ENCODE measurements at places on chromosomes 2 and 18.

DNA sequence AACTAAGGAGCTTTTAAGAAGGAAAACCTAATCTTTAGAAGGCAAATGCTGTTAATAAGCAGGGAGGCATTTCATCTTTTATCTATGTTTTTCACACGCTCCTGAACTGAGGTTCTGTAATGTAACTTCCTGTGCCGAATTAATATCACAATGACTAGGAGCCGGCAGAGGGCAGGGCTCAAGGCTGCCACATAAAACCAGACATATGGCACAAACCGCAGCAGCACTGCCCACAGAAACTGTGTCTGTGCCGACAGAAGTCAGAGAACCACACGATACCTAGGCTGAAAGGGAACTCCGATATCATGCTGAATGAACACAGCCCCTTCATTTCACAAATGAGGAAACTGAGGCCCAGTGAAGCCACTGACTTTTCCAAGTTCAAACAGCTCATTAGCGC is 112.1 kb downstream of the EIPR1 start:
- DNase-seq = no peak

DNA sequence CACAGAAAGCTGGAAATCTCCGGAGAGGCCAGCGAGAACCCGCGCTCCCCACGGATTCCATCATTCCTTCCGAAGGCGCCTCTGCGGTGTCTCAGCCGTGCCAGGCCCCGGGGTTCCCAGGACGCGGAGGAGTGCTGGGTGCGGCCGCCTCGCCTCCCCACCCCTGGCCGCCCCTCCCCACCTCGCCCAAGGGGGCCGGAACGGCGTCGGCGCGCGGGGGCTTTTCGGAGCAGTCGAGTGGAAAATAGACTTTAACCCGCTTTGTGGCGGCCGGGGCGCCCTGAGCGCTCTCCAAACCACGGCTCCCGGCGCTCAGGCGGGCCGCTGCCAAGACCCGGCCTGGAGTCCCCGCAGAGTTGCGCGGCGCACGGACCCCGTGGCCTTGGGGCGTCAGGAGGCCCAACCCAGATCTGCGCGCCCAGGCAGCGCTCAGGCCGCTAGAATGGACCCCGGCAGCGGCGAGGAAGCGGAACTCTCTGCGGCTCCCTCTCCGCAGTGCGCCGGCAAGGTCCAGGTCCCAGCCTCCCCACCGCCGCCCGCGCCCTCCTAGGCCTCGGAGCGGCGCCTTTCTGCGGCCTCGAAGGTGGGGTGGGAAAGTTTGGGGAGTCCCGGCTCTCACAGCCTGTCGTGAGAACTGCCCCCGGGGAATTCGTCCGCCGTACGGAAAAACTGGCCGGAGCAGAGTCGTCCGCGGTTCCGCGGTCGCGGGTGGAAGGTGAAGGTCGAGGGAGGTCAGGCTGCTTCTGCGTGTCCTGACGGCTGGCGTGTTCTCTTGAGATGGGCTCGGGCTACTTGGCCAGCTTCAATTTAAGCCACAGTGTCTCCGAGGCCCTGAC is 1.2 kb upstream of the EMX1 start:
- no peak for DNase-seq

- no peak for DNase-seq
These were observed 182.1 kb downstream of the CYP26B1 start for GRCh38 chr2:71965530-71965929.

DNA sequence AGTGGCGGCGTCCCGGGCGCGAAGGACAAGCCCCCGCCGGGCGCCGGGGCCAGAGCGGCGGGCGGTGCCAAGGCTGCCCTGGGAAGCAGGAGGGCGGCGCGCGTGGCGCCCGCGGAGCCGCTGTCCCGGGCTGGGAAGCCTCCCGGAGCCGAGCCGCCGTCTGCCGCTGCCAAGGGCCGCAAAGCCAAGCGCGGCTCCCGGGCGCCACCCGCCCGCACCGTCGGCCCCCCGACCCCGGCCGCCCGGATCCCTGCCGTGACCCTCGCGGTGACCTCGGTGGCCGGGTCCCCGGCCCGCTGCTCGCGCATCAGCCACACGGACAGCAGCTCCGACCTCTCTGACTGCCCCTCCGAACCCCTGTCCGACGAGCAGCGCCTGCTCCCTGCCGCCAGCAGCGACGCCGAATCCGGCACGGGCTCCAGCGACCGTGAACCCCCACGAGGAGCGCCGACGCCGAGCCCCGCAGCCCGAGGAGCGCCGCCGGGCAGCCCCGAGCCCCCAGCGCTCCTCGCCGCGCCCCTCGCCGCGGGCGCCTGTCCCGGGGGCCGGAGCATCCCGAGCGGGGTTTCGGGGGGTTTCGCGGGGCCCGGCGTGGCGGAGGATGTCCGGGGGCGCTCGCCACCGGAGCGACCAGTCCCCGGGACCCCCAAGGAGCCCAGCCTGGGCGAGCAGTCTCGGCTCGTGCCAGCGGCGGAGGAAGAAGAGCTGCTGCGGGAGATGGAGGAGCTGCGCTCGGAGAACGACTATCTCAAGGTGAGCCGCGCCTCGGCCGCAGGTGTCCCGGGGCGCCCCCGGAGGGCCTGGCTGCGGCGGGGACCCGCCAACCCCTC is 820 bp downstream of the MTCL1 start:
- DNase-seq = no peak

DNA sequence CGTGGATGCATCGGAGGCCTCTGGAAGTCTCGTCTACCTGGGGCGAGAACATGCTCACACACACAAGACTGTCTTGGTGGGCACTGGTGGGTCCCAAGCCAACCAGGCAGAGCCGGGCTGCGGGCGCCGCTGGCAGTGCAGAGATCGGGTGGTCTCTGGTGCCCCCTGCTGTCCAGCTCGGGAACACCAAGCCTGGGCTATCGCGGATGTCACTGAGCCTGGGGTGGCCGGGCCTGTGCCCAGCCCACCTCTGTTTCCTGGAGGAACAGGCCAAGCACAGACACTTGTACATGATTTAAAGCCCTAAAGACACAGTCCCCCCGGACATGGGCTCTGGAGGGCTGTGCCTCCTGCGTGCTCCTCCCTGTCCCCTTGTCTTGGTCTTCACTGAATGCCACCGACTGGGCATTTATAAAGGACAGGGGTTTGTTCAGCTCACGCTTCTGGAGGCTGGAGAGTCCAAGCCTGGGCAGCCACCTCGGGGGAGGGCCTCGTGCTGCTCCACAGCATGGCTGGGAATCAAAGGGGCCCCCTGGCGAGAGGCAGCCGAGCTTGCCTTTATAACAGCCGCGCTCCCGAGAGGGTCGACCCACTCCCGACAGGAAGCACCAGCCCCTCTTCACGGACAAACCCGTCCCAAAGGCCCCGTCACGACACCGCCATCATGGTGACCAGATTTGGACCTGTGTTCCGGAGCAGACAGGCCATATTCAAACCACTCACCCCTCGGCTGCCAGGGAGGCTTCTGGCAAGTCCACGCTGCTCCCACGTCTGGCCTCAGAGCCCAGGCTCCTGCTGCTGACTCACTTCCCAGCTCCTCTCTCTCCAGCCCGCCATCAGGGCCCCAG is 3.6 kb upstream of the OTOS start:
- DNase-seq = peak; percentile 23

All from HFFc6 (cell line).